Left lobe of liver (tissue), 2 donors: ENCODE measurements at places on chromosomes 4 and X. TPM values are rescaled to one million over a fixed set of nuclear protein-coding genes. Genes with fewer than 3 reads are reported as not detected.
A peak's percentile ranks its signal among the peaks of the same experiment; 100 is the strongest.

- no peak for DNase-seq
Measured at GRCh38 chr4:141705747-141706377, 69.5 kb downstream of the IL15 start.

DNA sequence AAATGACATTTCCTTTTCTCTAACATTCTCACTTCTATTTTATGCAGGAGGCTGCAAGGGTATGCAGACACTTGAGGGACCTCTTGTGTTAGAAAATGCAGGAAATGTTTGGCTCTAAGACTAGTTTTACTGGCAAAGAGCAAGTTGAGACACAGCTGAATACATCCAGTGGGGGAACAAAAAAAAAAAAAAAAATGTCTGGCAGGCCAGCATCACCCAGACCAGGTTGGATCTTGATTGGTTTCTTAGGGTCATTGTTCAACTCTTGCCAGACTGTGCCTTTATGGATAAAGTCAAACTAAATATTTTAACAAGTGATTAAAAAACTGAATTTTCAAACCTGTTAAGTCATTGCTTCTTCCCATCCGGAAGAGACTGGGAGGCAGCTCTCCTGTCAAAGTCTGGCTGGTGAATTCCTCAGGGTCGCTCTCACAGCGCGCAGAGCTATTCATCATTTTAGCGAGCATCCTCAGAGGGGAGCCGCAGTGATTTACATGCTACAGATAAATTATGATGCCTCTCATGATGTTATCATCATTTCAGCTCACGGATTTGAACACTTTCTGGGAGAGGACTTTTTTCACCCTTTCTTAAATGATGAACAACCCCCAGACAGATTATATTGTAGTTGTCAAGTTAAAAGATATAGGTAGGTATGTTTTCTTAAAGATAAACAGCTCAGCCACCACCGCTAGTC, 23.6 kb upstream of the PACRGL start:
- no peak for DNase-seq

EDA gene
- 2.5 TPM for total RNA-seq

- DNase-seq = no peak
Measured at GRCh38 chr4:142194905-142195304, 558.5 kb downstream of the IL15 start.

GRCh38 chrX:107711521-107712181, 63.9 kb downstream of the TSC22D3 start:
- no peak for DNase-seq

DNA sequence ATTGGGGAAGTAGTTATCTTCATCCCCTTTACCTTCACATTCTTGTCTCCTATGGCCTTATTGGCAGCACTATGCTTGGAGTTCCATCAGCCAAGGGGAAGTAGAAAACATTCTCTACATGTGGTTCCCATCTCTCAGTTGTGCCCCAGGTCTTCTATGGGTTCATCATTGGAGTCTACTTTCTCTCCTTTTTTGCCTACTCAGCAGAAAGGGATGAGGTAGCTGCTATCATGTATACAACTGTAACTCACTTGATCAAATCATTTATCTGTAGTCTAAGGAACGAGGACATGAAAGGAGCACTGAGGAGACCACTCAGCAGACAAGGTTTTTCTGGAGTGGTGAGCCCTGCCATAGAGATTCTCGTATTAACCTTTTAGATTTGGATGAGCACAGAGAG, 119.0 kb upstream of the OR13H1 start:
- DNase-seq = no peak

GRCh38 chr4:81565142-81565870, 93.6 kb upstream of the RASGEF1B start:
- peak; percentile 95 for DNase-seq
